ENCODE measurements at places on chromosomes 12 and 14. TPM values are rescaled to one million over a fixed set of nuclear protein-coding genes. Genes with fewer than 3 reads are reported as not detected.

AKAP6 gene
- total RNA-seq = 1.2 TPM

BEGAIN gene
- 5.5 TPM for total RNA-seq

OVCH1 gene
- not detected for total RNA-seq

HOXC9 gene
- not detected for total RNA-seq

ANO2 gene
- total RNA-seq = not detected

FAM90A1 gene
- total RNA-seq = 0.27 TPM

MYO1A gene
- 2.6 TPM for total RNA-seq

NEUROD4 gene
- total RNA-seq = not detected

GLIPR1L1 gene
- total RNA-seq = not detected

LRRK2 gene
- total RNA-seq = not detected

ATG2B gene
- 13.3 TPM for total RNA-seq

SAMD4A gene
- total RNA-seq = 4.5 TPM

- no peak for DNase-seq
Observed at GRCh38 chr12:105854071-105854470, 284.7 kb downstream of the NUAK1 start.

GRCh38 chr12:1220127-1221092, 229.4 kb downstream of the ERC1 start:
- no peak for DNase-seq

- DNase-seq = no peak
Observed at GRCh38 chr12:111445726-111446581, 40.2 kb downstream of the SH2B3 start.

GRCh38 chr14:27056586-27056985, 458.8 kb upstream of the NOVA1 start:
- DNase-seq = no peak

- DNase-seq = no peak
Observed at GRCh38 chr12:94103986-94104385, 44.4 kb upstream of the PLXNC1 start.

GRCh38 chr14:103103461-103104388, 9.2 kb downstream of the EXOC3L4 start:
- no peak for DNase-seq

DNA sequence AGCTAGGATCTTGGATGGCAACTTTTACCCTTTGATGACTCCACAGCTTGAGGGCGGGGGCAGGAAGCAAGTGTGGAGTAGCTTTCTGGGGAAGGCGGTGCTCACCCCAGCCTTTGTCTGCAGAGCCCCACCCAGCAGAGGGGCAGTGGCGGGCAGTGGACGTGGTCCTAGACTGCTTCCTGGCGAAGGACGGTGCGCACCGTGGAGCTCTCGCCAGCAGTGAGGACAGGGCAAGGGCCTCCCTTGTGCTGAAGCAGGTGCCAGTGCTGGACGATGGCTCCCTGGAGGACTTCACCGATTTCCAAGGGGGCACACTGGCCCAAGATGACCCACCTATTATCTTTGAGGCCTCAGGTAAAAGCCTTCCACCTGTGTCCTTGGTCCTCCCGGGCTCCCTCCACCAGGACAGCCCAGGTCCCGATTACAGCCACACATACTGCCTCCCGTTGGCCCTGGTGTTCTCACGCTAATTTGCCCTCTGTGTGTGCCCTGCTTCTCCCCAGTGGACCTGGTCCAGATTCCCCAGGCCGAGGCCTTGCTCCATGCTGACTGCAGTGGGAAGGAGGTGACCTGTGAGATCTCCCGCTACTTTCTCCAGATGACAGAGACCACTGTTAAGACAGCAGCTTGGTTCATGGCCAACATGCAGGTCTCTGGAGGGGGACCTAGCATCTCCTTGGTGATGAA, 1.2 kb downstream of the TAPBPL start:
- DNase-seq = peak; percentile 58

DNA sequence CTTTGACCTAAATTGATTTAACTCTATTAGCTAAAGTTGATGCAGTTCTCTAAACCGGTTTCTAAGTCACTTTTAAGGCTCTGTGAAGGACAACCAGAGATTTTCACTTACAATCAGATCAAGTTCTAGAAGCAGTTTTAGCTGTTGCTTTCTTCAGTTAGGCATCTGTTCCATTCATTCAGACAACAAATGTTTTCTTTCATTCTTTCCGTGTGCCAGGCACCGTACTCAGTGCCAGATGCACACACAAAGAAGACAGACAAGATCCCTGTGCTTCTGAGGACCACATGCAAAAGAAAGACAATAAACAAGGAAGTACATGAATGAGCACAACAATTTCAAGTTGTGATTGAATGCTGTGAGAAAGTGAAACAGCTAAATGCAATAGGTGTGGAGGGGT, 11.1 kb upstream of the EGLN3 start:
- no peak for DNase-seq

DNA sequence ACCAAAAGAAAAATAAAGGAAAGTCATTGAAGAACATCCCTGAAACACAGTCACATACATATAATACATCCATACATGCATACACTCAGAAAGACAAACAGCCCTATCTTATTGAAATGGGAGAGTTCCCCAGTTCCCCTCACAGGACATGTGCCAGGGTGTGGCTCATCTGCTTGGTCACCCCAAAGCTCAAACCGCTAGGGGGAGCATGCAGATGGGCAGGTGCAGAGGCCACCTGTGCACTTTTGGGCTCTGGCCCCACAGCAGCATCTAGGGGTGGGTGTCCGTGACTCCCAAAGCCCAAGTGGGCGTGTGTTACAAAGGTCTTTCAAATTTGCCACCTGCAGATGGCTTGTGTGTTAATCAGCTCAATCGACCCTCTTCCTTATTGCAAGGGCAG, 75.2 kb downstream of the CMAS start:
- DNase-seq = peak; percentile 55

GRCh38 chr12:1912580-1913376, 5.7 kb downstream of the CACNA2D4 start:
- no peak for DNase-seq

DNA sequence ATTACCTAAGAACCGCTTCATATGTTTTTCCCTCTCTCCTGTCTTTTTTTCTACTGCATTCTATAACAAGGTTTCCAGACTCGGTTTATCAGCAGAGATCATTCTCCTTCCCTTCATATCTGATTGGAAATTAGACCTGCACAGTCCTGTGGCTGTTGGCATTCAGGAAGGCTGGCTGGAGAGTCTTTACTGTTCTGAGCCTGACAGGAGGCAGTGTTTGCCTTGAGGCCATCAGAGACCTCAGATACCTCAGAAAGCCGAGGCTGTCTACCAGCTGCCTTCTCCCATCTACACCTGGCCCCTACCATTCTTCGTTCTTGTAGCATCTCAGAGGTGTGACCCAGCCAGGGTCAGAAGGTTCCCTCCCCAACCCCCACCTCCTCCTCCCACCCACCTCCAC, 182.0 kb downstream of the CAND1 start:
- no peak for DNase-seq

DNA sequence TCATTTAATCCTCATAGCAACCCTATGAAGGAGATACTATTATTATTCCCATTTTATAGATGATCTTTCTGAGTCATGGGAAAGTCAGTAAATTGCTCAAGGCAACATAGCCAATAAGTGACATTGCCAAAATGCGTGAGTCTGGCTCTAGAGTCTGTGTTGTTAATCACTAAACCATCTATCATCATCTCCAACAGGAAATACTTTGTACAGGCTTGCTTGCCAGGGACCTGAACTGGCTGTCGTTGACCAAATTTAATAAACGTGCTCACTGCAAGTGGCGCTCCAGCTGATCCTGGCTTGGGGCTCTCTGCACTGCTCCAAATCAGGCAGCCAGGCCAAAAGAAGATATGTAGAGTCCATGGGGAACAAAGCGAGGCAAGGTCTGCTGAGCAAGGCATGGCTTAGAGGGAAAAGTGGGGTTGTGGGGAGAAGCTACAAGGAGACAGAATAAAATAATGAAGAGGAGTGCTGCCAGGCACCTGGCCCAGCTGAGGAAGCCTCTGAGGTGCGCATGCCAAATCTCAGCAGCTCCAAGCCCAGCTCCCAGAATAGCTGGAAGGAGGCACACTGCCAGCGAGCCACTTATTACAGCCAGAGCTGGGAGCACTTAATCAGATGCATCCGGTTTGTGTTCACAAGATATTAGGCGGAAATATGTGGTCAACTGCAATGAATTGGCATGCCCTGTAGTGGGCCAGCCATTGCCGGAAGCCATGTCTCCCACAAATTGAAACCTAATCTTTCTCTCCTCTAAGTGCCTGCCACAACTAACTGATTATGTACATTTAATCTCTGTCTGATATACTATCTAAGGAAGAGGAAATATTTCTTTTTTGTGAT, 43.3 kb upstream of the PTPRO start:
- DNase-seq = peak; percentile 7

DNA sequence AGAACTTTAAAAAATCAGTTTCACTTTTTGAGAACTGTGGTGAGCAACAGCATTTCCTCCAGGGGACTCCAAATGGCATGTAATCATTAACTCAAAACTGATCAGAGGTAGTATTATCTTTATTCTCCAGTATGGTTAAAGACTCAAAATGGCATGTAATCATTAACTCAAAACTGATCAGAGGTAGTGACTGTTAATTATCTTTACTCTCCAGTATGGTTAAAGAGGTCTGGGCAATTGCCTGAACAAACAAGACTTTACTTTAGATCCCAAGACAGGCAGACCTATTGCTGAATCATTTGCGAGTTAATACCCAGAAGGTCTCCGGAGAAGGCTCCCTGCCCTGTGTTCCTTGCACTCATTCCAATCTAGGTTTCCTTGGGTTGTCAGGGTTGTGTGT, 6.6 kb upstream of the ACADS start:
- no peak for DNase-seq

GRCh38 chr14:77613201-77613600, 3.2 kb downstream of the SPTLC2 start:
- no peak for DNase-seq

GRCh38 chr14:78950649-78951048, 780.5 kb downstream of the NRXN3 start:
- DNase-seq = no peak
